ENCODE measurements at places on chromosomes 4 and X. TPM values are rescaled to one million over a fixed set of nuclear protein-coding genes. Genes with fewer than 3 reads are reported as not detected.

DNA sequence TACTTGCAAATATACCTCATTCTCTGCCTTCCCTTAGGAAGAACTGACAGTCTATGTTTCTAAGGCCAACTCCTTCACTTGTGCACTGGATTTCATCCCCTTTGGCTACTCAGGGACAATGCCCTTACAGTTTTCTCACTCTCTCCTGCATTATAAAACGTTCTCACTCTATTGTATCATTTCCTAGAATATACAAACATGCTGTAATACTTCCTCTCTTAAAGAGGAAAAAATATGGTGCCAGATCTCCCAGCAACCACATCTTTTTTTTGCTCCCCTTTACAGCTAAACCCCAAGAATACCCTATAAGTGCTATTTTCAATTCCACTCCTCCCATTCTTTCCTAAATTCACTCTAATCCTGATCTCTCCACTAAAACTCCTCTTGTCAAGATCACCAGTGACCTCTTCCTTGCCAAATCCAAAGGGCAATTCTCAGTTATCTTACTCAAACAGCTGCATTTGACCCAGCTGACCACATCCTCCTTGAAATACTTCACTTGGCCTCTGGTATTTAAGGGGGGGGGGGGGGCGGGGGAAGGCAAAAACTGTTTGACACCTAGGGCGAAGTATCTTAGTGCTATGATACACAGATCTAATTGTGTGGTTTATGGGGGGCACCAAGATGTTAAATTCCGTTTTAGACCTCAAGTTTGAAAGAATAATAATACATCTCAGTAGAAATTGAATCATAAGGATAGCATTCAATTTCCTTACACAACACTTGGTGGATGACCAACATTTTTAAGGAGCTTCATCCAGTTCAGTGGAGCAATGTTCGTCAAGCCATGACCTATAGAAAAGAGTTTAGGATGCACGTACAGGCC is 1.6 kb downstream of the RCHY1 start:
- peak; percentile 54 for DNase-seq

- DNase-seq: no peak
Observed at GRCh38 chrX:1041091-1041490, 171.4 kb downstream of the CRLF2 start.

- no peak for DNase-seq
Observed at GRCh38 chr4:125986307-125986706, 671.6 kb downstream of the FAT4 start.

DNA sequence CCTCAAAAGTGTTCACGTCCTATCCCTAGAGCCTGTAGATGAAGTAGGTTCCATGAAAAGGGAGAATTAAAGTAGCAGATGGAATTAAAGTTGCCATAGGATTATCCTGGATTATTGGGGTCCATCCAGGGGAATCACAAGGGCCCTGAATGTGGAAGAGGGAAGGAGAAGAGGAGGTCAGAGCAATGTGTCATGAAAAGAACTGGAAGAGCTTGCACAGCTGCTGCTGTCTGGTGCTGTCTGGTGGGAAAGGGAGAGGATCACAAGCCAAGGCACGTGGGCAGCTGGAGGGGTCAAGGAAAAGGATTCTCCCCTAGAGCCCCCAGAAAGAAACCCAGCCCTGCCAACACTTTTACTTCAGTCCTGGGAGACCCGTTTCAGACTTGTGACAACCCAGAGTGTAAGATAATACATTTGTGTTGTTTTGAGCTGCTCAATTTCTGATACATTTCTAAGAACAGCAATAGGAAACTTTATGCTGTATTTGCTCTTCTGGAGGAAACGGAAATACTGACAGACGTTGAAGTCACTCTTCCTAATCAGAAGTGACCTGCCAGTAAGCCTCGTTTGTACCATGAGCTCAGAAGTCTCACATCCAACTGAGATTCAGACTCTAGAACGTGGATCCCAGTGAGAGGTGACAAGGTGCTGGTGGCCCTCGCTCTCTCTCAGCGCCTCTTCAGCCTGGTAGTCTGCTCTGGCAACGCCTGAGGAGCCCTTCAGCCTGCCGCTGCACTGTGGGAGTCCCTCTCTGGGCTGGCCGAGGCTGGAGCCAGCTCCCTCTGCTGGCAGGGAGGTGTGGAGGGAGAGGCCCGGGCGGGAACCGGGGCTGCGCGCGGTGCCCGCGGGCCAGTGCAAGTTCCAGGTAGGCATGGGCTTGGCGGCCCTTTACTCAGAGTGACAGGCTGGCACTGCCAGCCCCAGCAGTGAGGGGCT is 34.7 kb upstream of the ENPP6 start:
- DNase-seq: no peak

- DNase-seq: peak; percentile 73
Observed at GRCh38 chr4:30380404-30380998, 339.7 kb upstream of the PCDH7 start.

Gene LIMCH1
- 2.9 TPM for total RNA-seq

Gene PABPC4L
- 0.72 TPM for total RNA-seq
